LHCN-M2 (cell line): ENCODE measurements at places on chromosomes 2 and 18. TPM values are rescaled to one million over a fixed set of nuclear protein-coding genes. Genes with fewer than 3 reads are reported as not detected.

DNA sequence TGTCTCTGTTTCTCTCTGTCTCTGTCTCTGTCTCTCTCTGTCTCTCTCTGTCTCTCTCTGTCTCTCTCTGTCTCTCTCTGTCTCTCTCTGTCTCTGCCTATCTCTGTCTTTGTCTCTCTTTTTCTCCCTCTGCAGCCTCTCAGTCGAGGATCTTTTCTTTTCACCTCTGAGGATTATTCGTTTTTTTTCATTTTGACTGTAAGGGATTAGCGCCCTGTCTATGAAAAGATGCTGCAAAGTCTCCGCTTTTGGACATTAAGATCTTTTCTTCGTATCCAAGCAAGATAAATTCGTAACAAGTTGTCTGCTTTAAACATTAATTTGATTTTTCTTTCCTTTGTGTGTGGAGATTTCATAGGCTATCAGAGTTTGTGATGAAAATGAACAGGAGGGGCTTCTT is 191.2 kb upstream of the TPO start:
- DNase-seq = peak; percentile 7

DNA sequence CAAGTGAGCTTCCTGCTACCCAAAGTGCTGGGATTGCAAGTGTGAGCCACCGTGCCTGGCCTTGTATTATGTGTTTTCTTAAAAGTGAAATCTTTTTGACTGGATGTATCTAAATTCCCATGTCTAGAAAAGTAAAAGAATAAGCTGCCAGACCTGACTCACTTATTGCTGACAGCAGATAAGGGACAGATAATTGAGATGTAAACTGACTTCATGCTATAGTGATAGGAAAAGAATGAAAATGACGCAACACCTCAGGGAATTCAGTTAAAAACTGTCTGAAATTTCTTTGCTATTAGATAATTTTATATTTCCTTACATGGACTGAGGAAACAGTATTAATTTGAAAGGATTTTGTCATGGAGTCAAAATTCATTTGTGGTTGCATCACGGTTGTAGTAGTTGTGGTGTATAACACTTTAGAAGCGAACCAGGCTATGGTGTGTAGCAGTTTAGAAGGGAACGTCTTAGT is 19.4 kb downstream of the TTC27 start:
- peak; percentile 13 for DNase-seq

DNA sequence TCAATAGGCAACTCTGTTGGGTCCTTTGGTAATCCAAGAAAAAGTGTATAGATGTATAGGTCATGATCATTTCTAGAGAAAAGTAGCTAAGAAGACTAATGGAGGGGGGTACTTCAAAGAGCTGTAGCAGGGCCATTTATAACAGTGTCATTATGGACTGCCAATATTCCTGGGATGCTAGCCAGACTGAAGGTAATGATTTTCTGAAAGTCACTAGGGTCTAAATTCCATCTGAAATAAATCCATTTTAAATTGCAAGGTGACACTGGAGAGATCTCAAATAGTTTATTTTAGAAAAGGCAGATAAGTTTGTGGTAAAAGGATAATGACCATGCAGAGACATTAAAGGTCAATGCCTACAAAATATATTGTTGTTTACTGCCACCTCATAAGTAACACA is 4.5 kb upstream of the SPC25 start:
- no peak for DNase-seq

GRCh38 chr18:58338961-58339592 is 289.8 kb downstream of the ALPK2 start:
- DNase-seq = no peak

Gene FBXO36
- total RNA-seq = 3.1 TPM in 2 replicates

Gene UGT1A4
- total RNA-seq = not detected in 2 replicates

GRCh38 chr2:141423124-141423523 is 707.7 kb downstream of the LRP1B start:
- no peak for DNase-seq

DNA sequence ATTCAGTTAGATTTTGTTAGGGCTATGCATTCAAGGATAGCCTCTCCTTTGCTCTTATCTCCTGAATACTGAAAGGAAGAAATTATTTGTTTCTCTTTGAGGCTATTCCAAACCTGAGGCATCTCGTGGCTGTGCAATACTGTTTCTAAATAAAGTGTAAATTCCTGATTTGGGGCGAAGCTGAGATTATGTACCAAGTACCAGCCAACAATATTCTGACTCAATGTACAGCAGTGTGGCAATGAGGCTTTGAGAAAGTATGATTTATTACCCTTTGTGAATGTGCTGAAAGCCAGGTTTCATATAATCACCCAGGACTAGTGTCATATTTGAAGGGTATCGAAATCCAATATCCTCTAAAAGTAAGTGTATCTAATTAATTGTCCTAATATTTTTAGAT is 113.5 kb downstream of the MEIS1 start:
- no peak for DNase-seq

DNA sequence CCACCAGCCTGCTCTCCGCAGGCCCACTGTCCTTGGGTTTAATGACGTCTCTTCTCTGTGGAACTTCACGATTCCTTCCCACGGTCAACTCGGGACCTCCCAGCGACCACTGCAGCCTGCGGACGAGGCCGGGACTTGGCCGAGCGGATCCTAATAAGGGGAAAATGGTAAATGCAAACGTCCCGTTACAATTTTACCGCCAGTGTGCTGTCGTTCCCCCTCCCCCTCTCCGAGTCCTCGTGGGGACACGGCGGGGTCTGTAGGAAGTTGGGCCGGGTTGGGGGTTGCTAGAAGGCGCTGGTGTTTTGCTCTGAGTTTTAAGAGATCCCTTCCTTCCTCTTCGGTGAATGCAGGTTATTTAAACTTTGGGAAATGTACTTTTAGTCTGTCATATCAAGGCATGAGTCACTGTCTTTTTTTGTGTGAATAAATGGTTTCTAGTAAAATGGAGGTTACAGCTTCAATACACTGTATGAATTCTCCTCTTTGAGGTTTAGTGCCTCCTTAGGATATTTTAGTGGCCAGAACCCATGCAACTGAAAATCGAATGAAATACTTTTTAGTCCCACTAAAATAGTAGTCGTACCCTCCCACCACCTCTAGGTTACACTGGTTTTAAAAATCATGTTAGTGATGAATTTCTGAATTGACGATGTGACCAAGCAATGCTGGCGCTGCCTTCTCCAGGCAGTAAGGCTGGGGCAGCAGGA is 2.3 kb downstream of the HOXD11 start:
- DNase-seq = no peak

DNA sequence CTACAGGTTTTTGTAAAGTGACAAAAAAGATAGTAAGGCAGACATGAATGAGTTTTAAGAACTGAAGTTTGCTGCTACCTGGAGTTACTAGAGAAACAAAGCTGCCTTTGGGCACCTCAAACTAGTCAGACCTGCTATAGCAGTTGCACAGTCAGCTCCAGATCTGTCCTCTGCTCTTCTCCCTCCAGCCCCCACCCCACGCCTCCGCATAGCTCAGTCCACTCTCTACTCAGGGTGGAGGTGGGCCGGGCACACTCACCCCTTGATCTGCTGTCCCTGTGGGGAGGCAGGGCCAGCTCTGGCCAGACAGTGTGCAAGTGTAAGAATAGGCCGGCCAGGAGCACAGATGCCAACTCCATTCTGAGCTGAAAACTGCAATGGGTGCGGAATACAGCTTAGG is 4.1 kb downstream of the SERTAD2 start:
- DNase-seq = no peak

Gene OST4
- total RNA-seq = 325 and 383 TPM in 2 replicates

- peak; percentile 15 for DNase-seq
These were observed 1.3 kb downstream of the HDAC4 start for GRCh38 chr2:239399433-239399920.

- no peak for DNase-seq
These were observed 183.0 kb upstream of the APCDD1 start for GRCh38 chr18:10271481-10271880.

- DNase-seq = peak; percentile 36
These were observed 1064.1 kb upstream of the CNTNAP5 start for GRCh38 chr2:122960759-122961641.

DNA sequence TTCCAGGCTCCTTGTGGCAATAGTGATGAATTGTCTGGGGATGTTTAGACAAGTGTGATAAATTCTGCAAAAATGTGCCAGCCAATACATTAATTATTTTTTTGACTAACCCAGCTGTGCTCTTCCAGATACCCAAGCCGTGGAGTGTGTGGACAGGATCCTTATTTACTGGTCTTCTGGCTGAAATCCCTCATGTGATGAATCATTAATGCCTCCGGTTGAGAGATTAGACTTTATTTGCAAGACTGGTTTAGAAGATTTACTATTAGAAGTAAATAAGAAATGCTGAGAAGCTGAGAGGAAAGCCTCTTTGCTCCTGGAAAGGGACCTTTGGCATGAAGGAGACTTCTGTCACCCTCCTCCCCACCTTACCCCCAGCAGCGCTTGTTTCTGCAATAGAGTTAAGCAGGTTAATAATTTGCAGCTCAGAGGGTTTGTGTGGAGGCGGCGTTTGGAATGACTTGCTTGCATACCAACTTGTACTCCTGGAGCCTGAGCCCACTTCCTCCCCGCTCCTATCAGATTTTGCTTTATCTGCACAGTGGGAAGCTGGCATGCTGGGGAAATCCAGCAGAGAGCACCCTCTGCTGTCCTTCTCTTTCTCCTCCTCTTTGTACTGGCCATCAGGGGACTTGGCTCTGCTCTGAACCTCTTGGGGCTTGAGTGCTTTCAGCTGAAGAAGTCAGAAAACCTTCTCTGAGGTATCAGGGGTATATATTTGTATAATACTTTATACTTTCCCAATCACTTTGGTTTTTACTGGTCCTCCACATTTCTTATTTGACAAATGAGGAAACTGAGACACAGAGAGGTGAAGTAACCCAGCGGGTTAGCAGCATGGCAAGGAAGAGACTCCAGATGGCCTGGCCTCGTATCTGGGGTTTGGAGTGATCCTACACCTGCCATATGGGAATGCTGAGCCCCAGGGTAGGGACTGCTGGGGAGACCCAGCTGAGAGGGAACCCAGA is 16.3 kb downstream of the SLC3A1 start:
- DNase-seq = peak; percentile 96

DNA sequence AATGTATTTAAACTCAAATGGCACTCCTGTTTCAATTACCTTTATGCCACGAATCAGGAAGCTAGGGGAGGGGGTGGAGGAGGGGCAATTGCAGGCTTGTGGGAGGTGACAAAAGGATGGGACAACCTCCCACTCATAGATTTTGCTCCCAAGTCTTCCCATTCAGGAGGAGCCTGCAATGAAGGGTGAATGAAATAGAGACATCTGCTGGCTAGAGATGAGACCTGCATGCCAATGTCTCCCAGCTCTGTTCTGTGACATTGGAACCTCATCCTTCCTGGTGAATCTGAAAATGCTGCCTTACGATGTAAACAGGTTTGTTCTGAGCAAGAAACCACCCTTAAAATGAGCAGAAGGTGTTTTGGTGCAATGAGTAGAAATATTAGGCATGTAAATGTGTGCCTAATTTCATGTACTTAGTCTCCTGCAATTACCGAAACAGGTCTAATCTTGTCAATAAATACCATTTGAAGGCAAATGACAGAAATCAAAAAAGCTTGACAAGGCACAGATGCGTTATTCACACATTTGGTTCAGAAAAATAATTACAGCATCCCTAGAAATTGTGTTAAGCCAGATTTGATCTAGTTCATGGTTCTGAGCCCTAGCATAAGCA is 2.7 kb upstream of the PID1 start:
- peak; percentile 85 for DNase-seq

GRCh38 chr18:62928326-62928725 is 213.0 kb downstream of the PHLPP1 start:
- peak; percentile 49 for DNase-seq

Gene TEKT4
- total RNA-seq = not detected in 2 replicates

- DNase-seq = no peak
These were observed 3.3 kb downstream of the BAZ2B start for GRCh38 chr2:159613091-159613490.

DNA sequence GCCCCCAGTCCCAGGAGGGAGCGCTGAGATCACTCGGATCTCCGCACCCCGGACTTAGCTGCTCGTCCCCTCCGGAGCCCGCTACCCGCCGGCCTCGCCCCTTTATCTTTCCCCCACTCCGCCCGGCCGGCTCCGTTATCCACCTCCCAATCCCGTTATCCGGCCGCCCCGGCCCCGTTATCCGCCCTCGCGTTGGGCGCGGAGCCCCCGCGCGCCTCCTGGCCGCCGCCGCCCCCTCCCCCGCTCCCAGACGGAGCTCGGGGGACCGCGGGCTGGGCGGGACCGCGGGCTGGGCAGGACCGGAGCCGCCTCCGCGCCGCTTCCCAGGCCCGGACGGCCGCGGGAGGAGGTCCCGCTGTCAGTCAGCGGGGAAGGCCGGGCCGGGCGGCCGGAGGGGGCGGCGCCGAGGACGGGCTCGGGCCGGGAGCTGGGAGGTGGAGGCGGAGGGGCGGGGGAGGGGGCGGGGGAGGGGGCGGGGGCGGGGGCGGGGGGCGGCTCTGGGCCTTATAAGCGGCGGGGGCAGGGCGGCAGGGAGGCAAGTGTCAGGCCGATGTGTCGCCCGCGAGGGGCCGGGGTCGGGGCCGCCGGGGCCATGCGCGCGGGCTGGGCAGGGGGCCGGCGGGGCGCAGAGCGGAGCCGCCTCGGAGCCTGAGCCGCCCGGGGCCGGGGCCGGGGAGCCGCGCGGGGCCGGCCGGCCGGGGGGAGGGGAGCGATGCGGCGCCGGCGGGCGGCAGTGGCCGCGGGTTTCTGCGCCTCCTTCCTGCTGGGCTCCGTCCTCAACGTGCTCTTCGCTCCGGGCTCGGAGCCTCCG is at the start of gene PKDCC:
Gene PKDCC (plus strand): TSS at position 534 of the 811 bp plus-strand sequence. CDS start 179 bp downstream, at position 713.
- peak; percentile 67 for DNase-seq

- DNase-seq = no peak
These were observed 301.3 kb upstream of the RBMS1 start for GRCh38 chr2:160794926-160795325.

- no peak for DNase-seq
These were observed 948 bp upstream of the GATA6 start for GRCh38 chr18:22168360-22168921.

GRCh38 chr2:159942146-159942545 is 120.3 kb downstream of the PLA2R1 start:
- DNase-seq = peak; percentile 83

GRCh38 chr18:62651276-62652056 is 63.9 kb upstream of the PHLPP1 start:
- DNase-seq = no peak

Gene ERBB4
- total RNA-seq = not detected in 2 replicates

Gene CDK15
- 45.2 and 47.9 TPM in 2 replicates for total RNA-seq

DNA sequence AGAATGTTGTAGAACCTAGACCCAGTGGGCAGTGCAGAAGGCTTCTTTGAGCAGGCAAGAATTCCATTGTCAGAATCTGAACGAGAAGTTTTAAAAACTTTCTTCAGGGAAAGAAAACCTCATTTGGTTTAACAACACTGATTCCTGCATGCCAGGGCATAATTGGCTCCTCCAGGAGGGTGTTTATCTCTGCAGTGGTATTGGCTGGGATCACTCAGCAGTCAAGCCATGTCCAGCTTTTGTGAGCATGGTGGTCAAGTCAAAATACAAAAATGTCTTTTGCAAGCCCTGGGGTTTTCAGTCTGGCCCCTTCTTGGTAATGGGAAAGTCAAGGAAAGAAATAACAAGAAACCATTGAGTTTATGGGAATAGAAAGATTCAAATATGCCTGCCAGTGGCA is 28.3 kb downstream of the FHOD3 start:
- no peak for DNase-seq
